Right ventricle myocardium superior (tissue), 1 donor: ENCODE measurements at places on chromosomes 5 and 9. TPM values are rescaled to one million over a fixed set of nuclear protein-coding genes. Genes with fewer than 3 reads are reported as not detected.
A peak's percentile ranks its signal among the peaks of the same experiment; 100 is the strongest.

DNA sequence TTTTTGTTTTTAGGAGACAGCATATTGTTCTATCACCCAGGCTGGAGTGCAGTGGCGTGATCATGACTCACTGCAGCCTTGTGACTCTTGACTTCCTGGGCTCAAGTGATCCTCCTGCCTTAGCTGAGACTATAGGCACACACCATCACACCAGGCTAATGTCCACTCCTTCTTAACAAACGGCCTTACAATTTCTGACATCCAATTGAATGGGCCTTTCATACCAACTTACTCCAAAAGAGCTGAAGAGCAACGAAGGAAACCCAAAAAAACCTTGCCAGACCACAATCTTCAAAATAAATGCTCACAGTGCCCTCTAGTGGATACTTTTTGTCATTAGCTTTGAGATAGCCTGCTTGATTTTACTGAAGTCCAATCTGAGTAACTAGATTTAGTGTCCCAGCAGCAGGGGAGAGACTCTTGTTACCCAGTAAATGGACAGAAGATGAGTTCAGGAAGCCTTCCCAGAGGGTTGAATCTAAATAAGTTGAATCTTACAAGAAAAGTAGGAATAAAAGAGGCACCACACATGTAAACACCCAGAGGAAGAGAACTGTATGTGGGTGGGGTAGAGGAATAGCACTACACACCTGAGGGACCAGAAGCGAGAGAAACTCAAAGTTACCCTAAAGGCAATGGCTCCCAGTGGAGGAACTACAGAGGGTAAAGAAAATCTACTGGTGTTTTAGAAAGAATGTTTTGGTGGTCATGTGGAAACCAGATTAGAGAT lies 9.3 kb downstream of the ZNF622 start:
- DNase-seq = peak; percentile 36

GRCh38 chr9:68731857-68732256 lies 26.8 kb downstream of the PIP5K1B start:
- DNase-seq = no peak

DNA sequence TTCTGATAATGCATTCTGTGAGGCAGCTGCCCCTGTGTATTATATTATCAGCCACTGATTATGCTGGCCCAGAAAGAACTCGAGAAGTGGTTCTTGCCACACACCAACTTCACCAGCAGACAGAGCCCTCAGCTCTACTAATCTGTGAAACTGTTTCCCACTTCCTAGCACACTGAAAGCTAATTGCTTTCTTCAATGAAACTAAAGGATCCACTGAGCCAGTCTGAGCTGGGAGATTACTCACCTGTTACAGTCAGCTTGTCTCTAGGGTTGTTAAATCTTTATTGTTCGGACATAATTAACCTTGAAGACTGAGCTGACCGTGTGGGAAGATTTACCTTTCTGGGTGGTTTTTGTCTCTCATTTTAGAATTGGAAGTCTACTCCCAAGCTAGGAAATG lies 263.2 kb downstream of the KCTD16 start:
- DNase-seq = no peak

- no peak for DNase-seq
Measured at GRCh38 chr9:132247942-132248341, 86.1 kb downstream of the NTNG2 start.

- DNase-seq = peak; percentile 91
Measured at GRCh38 chr5:172716796-172717313, 54.1 kb downstream of the DUSP1 start.

GRCh38 chr5:90655423-90655822 lies 96.8 kb downstream of the ADGRV1 start:
- no peak for DNase-seq

GRCh38 chr5:39566029-39566428 lies 141.2 kb upstream of the DAB2 start:
- DNase-seq = no peak

- no peak for DNase-seq
Measured at GRCh38 chr5:160445132-160445531, 23.5 kb downstream of the PTTG1 start.

- no peak for DNase-seq
Measured at GRCh38 chr9:7300484-7300883, 499.1 kb downstream of the DMAC1 start.

GRCh38 chr5:10735569-10736276 lies 25.3 kb downstream of the DAP start:
- peak; percentile 51 for DNase-seq

DNA sequence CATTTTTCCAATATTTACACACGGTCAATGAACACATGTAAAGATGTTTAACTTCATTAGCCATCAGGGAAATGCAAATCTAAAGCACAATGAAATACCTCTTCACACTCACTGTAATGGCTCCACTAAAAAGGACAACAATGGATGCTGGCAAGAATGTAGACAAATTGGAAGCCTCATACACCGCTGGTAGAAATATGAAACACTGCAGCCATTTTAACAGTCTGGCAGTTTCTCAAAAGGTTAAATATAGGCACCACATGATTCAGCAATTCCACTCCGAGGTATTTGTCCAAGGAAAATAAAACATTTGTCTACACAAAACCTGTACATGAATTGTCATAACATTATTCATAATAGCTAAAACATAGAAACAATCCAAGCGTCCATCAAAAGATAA lies 20.0 kb downstream of the RNF145 start:
- no peak for DNase-seq

- no peak for DNase-seq
Measured at GRCh38 chr5:180668835-180669596, 19.6 kb upstream of the FLT4 start.

DNA sequence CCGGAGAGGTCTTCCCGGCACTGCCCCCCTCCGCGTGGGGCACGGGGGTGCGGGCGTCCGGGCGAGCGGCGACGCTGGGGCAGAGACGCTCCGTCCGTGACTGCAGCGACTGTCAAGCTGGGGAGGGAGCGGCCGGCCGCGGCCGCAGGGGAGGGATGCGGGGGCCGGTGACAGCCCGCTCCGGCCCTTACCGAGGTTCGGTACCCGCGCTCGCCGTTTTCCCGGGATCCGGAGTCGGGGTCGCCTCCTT lies 400 bp downstream of the KDM4C start:
- no peak for DNase-seq

- DNase-seq = no peak
Measured at GRCh38 chr5:25754895-25755294, 1110.1 kb upstream of the CDH10 start.

DNA sequence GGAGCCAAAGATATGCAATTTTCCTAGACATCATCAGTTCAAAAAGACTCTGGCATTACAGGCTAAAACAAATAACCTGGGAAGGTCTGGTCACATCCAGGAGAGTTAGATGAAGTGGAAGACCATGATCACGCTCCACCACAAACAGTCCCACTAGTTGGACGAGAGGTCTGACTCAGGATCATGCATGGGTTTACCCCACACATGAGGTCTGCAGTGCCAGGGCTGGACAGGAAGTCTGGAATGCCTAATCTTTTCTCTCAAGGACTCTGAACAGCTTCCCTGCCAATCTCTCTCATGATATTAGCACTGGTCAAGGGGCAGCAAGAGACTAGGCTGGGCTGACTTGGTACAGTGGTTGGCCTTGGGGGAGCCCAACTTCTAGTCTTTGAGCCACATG lies 7.1 kb downstream of the PRUNE2 start:
- DNase-seq = no peak

GRCh38 chr9:87527211-87527916 lies 29.7 kb downstream of the DAPK1 start:
- DNase-seq = no peak

DNA sequence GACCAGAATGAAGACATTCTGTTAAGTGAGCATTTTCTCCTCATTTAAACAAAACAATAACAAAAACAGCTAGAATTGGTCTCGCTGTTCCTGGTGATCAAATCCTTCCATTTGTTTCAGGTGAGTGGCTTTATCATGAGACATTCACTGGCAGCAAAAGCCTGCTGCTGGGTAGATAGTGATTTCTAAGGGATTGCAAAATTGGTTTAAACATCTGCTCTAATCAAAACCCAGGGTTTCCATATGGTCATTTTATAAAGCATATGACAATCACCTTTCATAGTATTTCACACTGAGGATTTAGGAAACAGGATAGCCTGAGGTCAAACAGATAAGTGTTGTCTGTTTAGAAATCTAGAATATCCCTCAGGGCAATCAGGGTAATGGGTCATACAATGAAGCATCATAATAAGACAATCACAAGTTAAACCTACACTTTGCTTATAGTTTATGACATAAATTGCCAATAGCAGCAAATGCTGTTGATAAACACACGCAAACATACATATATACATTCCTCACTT lies 769.6 kb upstream of the C9orf72 start:
- no peak for DNase-seq

- DNase-seq = no peak
Measured at GRCh38 chr9:72586388-72587130, 65.2 kb downstream of the TMC1 start.

DNA sequence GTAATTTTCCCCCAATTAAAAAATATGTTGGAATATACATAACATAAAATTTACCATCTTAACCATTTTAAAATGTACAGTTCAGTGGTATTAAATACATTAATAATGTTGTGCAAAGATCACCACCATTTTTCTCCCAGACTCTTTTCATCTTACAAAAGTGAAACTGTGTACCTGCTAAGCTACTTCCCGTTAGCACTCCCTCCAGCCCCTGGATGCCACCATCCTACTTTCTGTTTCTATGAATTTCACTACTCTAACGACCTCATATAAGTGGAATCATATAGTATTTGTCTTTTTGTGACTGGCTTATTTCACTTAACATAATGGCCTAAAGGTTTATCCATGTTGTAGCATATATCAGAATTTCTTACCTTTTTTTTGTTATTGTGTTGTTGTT lies 112.9 kb downstream of the HSPA4 start:
- no peak for DNase-seq

- peak; percentile 36 for DNase-seq
Measured at GRCh38 chr9:129398961-129399633, 221.0 kb upstream of the IER5L start.

DNA sequence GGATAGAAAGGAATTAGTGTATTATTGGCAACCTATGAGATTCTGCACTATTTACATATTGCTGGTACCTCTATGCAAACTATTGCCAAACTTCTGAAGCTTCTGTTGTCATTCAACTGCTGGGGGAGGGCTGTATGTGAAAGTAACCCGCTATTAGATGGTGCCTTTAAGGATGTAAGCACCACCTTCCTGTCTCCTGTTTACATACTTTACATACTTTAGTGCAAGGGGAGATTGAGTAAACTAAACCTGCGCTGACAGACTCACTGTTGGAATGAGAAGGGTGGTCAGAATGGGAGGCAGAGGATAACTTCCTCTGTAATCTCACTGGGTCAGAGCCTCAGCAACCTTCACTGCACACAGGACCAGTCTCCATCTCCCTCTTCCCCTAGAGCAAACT lies 123.8 kb downstream of the NR3C1 start:
- DNase-seq = no peak

DNA sequence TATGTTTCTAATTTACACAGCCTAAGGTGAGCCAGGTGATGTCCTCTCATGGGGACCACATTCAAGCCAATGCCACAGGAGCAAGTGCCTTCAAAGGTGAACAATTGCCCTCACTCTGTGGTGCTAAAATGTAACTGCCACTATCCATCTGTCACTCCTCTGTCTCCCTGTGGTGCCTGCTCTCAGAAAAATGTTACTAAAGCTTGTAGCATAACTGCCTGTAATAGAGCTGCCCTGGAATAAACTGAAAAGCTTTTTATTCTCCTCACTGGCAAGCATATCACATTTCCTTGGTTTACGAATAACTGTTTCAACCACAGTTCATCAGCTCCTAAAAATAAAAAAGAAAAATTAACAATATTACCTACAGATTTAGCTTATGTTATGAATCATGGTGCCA lies 142.4 kb downstream of the ST8SIA4 start:
- no peak for DNase-seq

GRCh38 chr9:7947577-7947976 lies 148.0 kb upstream of the DMAC1 start:
- no peak for DNase-seq

DNA sequence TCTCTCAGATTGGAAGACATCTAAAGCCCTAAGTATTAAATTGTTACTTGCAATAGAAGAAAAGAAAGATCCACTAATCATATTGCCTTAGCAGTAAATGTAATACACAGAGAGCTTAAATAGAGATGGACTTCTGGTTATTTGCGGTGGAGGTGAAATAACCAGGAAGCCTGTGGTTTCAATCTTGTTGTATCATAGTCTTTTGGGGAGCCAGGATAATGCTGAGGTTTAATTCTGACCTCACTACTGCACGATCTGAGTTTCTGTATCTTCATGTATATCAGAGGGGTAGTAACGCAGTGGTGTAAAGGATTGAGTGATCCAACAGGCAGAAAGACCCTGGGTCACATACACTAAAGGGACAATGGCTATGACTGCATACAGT lies 71.7 kb downstream of the ANKRD55 start:
- DNase-seq = no peak

GRCh38 chr5:36079200-36079781 lies 12.6 kb upstream of the UGT3A2 start:
- DNase-seq = no peak

DNA sequence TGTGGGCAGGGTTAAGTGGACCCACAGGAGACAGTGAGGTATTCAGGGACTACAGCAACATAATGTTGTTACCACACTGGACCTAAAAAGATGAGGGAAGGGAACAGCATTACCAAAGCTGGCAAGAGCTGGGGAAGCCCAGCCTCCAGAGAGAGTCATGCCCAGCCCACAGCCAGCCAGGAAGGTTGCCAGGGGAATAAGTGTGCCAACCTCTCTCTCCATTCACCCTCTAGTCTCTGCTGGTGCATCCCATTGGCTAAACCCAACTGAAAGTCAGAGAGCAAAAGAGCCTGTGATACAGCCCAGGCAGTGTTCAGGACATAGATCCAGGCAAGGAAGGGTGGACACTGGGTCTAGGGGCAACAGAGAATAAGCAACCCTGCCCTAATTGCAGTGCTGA lies 35.8 kb upstream of the AFAP1L1 start:
- peak; percentile 55 for DNase-seq

DNA sequence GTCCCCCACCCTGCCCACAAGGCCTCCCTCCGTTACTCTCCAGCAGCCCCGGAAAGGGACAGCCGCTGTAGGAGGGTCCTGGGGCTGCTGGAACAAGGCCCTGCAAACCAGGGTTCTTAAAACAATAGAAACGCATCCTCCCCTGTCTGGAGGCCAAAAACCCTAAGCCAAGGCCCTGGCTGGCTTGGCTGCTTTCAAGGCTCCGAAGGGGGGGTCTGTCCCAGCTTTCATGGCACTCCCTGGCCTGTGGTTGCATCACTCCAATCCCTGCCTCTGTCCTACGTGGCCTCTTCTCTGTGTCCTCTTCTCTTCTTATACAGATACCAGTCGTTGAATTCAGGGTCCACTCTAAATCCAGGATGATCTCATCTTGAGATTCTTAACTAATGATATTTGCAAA lies 7.4 kb upstream of the UBAC1 start:
- peak; percentile 39 for DNase-seq

ANKRD34B gene
- total RNA-seq = not detected

DDX4 gene
- total RNA-seq = not detected

CDX1 gene
- total RNA-seq = not detected

PCDHA13 gene
- not detected for total RNA-seq

PCA3 gene
- total RNA-seq = not detected

TTC1 gene
- total RNA-seq = 108 TPM

MRPS2 gene
- 41.7 TPM for total RNA-seq

ALG2 gene
- total RNA-seq = 14.4 TPM

ADGRV1 gene
- total RNA-seq = not detected

TMCO6 gene
- total RNA-seq = 4.0 TPM

EGFL7 gene
- 61.5 TPM for total RNA-seq

IL3 gene
- total RNA-seq = not detected
